HFFc6 (cell line): ENCODE measurements at places on chromosomes 13 and 19. TPM values are rescaled to one million over a fixed set of nuclear protein-coding genes. Genes with fewer than 3 reads are reported as not detected.

OVOL3 gene
- not detected in 2 replicates for total RNA-seq

LCP1 gene
- not detected in 2 replicates for total RNA-seq

DNA sequence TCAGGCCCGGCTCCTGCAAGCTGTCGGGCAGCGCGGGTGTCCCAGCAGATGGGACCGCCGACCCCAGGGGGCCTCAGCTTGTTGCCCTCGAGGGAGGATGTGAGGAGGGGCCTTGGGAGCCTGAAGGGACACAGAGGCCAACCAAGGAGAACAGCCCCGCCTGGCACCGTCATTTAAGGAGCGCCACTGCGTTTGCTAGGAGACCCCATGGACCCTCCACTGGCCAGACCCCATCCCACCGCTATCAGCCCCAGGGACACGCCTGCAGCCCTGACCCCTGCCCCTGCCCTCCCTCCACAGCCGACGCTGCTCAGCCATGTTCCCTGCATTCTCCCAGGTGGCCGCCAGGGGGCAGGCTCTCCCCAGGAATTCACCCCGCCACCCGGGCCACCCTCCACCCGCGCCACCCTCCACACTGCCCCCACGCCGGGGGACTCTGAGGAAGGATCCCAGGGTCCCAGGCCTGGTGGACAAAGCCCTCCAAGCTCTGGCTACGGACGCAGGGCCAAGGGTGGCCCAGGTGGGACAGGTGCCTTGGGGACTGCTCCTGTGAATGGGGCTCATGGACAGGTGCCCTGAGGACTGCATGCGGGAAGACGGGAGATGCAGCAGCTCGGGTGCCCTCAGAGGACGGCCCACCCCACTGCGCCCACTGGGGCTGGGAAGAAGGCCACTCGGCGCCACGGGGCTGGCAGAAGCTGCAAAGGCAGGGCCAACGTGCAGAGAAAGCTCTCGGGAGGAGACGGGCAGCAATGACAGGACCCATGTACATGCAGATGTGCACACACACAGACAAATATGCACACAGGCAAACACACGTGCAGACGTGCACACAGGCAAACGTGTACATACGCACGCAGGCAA lies 34.4 kb downstream of the PIP5K1C start:
- DNase-seq, result no peak
- peaks cover 33% of the 10 kb centered on the region for H3K4me1 ChIP-seq
- peaks cover 4% of the 10 kb centered on the region for H3K27me3 ChIP-seq
- H3K27ac ChIP-seq, result no peak overlapping the region
- no peak overlapping the region for H3K4me3 ChIP-seq

DNA sequence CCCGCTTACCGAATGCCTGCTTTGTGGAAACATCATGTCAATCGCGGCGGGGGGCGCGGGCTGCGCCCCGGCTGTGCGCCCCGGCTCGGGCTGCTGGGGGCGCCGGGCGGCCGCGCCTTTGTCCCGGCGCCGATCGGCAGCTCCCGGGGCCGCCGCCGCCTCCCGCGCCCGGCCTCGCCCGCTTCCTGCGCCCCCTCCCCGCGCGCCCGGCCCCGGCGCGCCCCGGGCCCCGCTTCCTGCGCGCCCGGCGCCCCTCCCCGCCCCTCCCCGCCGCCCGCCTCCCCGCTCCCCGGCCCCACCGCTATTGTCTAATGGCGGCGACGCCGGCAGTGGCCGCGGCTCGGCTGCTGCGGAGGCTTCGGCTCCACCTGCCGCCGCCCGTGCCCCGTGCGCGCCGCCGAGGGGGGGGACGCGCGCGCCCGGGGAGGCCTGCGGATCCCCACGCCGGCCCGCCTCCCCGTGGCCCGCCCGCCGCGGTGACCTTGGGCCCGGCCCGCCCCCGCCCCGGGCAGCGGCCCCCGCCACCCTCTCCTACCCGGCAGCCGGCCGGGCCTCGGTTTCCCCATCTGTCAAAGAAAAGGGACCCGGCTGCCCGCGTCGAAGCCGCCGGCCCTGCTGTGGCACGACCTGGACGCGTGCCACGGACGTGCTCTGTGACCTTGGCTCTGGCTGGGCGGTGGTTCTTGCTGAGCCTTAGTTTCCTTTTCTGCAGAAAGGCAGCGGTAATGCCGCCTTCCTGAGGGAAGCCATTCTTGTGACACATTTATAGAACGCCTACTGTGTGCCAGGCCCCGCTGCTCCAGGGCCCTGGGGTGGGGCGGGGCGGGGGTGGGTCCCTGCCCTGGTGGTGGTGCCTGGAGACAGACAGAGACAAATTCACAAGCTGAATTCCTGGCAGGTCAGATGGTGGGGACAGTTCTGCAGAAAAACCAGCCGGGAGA lies at the start of gene TLE5:
Gene TLE5 (minus strand): TSS at position 331 of the 941 bp plus-strand sequence. CDS start 295 bp downstream, at position 36.
- H3K4me3 ChIP-seq, result peak within 1 kb of the TSS; percentile 83
- peaks cover 2% of the 10 kb centered on the region; the same call in 1 of the 2 replicates for H3K27me3 ChIP-seq
- H3K36me3 ChIP-seq, result peaks cover 10% of the 10 kb centered on the region; the same call in 1 of the 2 replicates
- H3K4me1 ChIP-seq, result peaks cover 6% of the 10 kb centered on the region; the same call in 1 of the 2 replicates

DNA sequence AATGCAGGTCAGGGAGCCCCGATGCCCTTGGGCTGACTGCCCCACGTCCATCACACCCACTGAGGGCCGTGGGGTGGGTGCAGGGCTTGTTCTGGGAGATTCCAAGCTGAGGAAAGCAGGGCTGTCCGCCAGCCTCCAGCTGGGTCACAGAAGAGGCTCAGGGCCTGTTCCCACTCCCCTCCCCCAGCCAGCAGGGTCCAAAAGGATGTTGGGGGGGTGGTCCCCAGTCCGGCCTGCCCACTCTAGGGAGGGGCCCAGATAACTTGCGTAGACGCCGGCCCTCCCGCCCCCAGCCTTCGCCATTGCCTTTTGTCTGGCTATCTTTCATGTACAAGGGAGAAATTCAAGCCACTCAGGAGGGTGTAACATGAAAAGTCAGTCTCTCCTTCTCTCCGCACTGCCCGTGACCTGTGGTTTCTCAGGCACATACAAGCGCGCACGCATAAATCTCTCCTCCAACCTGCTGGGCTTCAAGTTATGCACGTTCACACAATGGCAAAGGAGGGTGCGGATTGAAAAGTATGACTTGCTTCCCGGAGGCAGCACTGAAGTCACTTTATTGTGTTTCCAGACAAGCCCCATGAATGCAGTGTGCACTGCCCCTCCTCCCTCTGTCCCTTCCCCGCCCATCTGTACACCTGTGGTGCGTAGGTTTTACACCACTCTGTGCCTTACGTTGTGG lies 20.2 kb downstream of the CARM1 start:
- peaks cover 17% of the 10 kb centered on the region for H3K4me1 ChIP-seq
- H3K27ac ChIP-seq, result no peak overlapping the region
- peaks cover 3% of the 10 kb centered on the region for H3K27me3 ChIP-seq
- H3K4me3 ChIP-seq, result no peak overlapping the region
